Central memory CD8-positive, alpha-beta T cell (primary cell): ENCODE measurements at places on chromosomes 7 and 10.

- DNase-seq: no peak
These were observed 109.9 kb downstream of the JCAD start for GRCh38 chr10:29949411-29950011.

- no peak for DNase-seq
These were observed 41.6 kb downstream of the CALML5 start for GRCh38 chr10:5457741-5458140.

DNA sequence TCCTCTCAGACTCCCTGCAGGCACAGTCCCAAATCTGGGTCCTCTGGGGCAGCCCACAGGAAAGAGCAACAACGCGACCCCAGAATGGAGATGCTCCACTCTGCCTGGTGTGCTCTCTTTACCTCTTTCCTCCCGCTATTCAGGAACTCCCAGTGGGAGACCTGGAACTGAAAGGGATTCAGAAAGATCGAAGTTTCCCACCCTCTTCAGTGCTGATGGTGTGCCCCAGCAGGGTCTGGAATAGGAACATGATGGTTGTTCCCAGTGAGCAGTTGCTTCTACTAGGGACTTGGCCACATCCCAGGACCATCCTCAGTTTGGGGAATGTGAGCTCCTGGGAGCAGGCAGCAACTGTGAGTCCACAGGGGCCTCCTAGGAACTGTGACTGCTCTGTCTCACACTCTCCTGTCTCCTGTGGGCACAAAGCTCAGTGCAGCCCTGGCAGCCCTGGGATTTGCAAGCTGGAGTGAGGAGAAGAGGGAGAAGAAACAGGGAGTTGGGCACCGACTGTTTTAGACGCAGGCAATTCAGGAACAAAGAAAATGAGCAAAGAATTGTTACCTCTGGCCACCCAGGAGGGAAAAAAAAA, 17.9 kb downstream of the OR6V1 start:
- DNase-seq: no peak

DNA sequence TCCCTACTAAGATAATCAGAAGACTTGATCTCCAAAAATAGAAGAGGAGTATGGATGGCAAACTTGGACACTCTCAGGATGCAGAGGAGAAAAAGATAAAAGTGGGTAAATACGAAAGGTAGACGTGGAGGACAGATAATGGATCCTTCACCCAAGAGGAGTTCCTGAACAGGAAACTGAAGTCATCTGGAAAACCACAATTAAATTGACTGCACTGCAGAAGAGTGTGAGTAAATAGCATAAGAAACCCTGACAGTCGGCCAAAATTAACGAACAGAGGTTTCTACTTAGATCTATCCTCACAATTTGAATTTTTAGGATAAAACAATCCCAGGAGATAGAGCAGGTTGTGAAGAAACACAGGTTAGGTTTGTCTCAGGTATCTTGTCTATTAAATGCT, 70.5 kb downstream of the SDK1 start:
- DNase-seq: no peak

- no peak for DNase-seq
These were observed 83.3 kb downstream of the SLIT1 start for GRCh38 chr10:97102441-97102840.

GRCh38 chr7:111192614-111193413, 101.9 kb downstream of the LRRN3 start:
- no peak for DNase-seq

- no peak for DNase-seq
These were observed 12.3 kb downstream of the BRI3 start for GRCh38 chr7:98293746-98294145.

- DNase-seq: no peak
These were observed 272.4 kb downstream of the ETV1 start for GRCh38 chr7:13717031-13717430.

GRCh38 chr7:4079956-4080355, 602.1 kb upstream of the FOXK1 start:
- DNase-seq: no peak

DNA sequence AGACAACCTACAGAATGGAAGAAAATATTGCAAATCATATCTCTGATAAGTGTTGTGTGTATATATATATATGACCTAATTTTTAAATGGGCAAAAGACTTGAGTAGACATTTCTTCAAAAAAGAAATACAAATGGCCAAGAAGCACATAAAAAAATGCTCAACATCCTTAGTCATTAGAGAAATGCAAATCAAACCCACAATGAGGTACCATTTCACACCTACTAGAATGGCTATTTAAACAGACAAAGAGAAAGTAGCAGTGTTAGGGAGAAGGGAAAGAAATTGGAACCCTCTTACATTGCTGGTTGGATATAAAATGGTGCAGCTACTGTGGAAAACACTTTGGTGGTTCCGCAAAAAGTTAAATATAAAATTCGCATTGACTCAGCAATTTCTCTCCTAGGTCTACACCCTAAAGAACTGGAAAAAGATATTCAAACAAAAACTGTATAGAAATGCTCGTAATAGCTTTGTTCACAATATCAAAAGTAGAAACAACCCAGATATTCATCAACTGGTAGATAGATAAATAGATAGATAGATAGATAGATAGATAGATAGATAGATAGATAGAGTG, 16.3 kb downstream of the ACSL5 start:
- DNase-seq: no peak

- no peak for DNase-seq
These were observed 1.5 kb upstream of the SKIDA1 start for GRCh38 chr10:21526860-21527597.

- no peak for DNase-seq
These were observed 26.0 kb downstream of the KLHDC10 start for GRCh38 chr7:130096243-130096827.

DNA sequence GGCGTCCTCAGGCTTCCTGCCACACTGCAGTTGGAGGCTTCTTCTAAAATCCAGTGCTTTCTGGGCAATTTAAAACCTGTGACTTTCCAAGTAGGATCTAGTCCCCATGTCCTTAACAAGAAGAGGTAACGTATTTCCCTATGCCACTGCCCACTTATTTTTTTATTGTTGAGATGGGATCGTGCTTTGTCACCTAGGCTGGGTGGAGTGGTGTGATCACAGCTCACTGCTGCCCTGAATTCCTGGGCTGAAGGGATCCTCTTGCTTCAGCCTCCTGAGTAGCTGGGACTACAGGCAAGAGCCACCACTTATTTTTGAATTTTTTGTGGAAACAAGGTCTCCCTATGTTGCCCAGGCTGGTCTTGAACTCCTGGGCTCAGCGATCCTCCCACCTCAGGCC, 63.4 kb downstream of the DAGLB start:
- no peak for DNase-seq

DNA sequence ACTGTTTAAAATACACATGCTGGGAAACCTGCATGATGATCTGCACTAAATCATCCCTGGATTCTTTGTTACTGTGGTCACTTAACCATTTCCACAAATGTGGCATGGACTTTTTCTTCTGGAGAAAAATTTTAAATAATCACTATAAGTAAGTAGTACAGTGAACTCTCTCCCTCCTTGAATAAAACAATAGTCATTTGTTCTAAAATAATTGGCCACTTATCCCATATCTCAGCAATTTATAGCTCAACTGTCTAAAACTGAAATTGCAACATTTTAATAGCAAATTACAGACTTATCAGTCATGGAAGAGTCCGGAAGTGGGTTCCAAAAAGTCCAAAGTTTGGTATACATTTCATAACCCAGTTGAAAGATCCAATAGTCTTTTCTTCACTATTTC, 90.9 kb downstream of the MTERF1 start:
- no peak for DNase-seq

GRCh38 chr10:4303045-4303444, 518.0 kb upstream of the KLF6 start:
- DNase-seq: no peak

DNA sequence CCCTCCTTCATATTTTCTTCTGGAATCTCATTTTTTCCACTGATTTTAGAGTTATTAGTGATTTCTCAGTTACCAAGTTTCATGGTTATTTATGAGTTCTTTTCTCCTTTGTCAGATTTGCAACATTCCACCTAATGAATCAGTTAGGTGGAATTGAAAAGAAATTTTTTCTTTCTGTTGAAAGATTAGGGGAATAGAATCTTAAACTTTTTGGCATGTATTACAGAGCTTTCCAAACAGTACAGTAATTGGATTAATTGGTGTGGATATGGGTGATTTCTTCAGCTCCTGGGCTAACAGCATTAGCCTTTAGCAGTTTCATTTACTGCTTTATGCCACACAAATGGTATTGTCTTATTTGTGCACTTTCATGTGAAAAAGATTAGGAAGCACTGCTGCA, 17.0 kb downstream of the STAM start:
- no peak for DNase-seq

DNA sequence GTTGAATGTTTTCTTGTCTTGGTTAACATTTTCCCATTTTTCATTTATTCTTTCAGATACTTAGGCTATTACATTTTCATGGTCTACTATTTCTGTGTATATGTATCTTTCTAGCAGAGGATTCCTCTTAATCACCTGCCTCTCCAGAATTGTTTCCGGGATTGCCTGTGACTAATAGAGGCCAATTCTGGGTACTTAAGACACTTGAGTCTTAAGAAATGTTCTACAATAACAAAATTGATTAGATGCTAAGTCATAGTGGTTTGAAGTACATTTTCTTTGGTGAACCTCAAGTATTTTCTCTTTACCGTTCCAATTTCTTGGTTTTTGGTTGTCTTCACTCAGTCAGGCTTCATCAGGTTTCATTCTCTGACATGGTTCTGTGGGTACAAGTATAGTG, 26.4 kb downstream of the BBS9 start:
- no peak for DNase-seq

GRCh38 chr10:12788277-12788676, 213.2 kb downstream of the CCDC3 start:
- no peak for DNase-seq

DNA sequence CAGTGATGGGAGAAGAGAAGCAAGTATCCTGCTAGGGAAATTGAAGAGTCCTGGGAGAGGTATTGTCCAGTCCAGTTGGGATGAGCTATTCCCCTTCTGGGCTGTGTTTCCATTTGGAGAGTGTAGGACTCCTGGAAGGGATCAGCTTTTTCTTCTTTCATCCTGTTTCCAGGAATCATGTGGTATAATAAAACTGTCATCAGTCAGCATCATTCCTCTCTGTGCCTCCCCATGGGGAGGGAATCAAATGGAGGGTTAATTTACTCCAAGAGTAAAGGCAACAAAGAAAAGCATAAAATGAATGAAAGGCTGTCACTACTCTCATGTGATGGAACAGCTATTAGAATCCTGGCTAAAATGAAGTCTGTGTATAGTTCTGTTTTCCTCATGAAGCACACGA, 429.9 kb downstream of the SORCS3 start:
- no peak for DNase-seq

DNA sequence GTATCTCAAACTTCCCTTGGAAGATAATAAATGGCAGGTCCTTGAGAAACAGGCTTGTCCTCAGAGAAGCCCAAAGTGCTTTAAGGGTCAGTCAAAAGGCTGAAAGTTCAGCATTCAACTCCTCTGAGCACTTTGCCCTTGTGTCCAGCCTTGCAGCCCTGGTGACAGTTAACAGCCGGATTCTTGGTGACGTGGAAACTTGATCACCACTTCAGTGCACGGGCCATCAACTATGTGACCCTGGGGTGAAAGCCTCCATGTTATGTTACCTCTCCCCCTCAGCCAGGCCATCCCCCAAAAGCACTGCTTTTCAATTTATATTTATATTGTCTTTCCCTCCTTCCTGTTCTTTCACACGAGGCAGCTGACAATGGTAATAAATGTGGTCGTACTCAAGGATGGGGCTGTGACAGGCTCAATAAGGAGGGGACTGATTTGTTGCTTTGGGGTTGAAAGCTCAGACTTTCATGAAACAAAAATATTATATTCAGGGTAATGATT, 164.0 kb upstream of the NRP1 start:
- DNase-seq: no peak

GRCh38 chr7:155467846-155468784, 10.2 kb downstream of the EN2 start:
- DNase-seq: no peak
